ENCODE measurements at places on chromosomes 16 and 17. TPM values are rescaled to one million over a fixed set of nuclear protein-coding genes. Genes with fewer than 3 reads are reported as not detected.

Gene DHRS13
- 30.6 TPM for total RNA-seq

Gene TEX14
- 0.09 TPM for total RNA-seq

Gene CIBAR2
- not detected for total RNA-seq

Gene SPAG9
- total RNA-seq: 48.3 TPM

Gene GLP2R
- not detected for total RNA-seq

Gene B9D1
- 6.7 TPM for total RNA-seq

Gene KRT27
- total RNA-seq: not detected

Gene WSCD1
- 0.62 TPM for total RNA-seq

Gene PSMD7
- total RNA-seq: 164 TPM

Gene MYO1D
- total RNA-seq: 23.4 TPM

Gene CDH15
- not detected for total RNA-seq

Gene HID1
- total RNA-seq: 0.37 TPM

Gene LITAF
- 121 TPM for total RNA-seq

Gene SPATA22
- not detected for total RNA-seq

Gene TBC1D16
- 2.0 TPM for total RNA-seq

Gene KRTAP1-1
- not detected for total RNA-seq

Gene SEPTIN12
- not detected for total RNA-seq

Gene SMPD3
- 0.07 TPM for total RNA-seq

Gene WFIKKN2
- not detected for total RNA-seq

Gene CLEC18A
- total RNA-seq: 0.43 TPM

Gene ATP2C2
- total RNA-seq: not detected

Gene CLDN7
- 0.21 TPM for total RNA-seq

Gene CCDC144A
- total RNA-seq: 2.0 TPM

Gene CENPX
- total RNA-seq: 91.9 TPM

Gene KCNG4
- total RNA-seq: not detected

Gene TPSG1
- not detected for total RNA-seq

Gene IRX5
- total RNA-seq: 0.57 TPM

Gene TRPV3
- 0.92 TPM for total RNA-seq

Gene NLK
- total RNA-seq: 11.3 TPM

Gene NME1
- 360 TPM for total RNA-seq

Gene RHBDL3
- 0.11 TPM for total RNA-seq

Gene XYLT1
- 15.7 TPM for total RNA-seq

Gene ACSF2
- 23.5 TPM for total RNA-seq

Gene C16orf96
- total RNA-seq: not detected

Gene PIGS
- 65.1 TPM for total RNA-seq

Gene HSPB9
- total RNA-seq: not detected

Gene SNAI3
- 2.3 TPM for total RNA-seq

Gene MIEF2
- 7.9 TPM for total RNA-seq

Gene CDRT15L2
- total RNA-seq: not detected

Gene NLRC3
- total RNA-seq: 29.6 TPM

Gene SRL
- total RNA-seq: not detected

Gene ORC6
- total RNA-seq: 56.8 TPM

Gene C1QTNF1
- total RNA-seq: not detected

Gene SULT1A4
- 3.1 TPM for total RNA-seq

Gene ZFHX3
- 1.2 TPM for total RNA-seq

Gene RNU2-1
- 5,483 TPM for total RNA-seq

Gene RFWD3
- total RNA-seq: 101 TPM

Gene SYT17
- 0.34 TPM for total RNA-seq

Gene HNF1B
- total RNA-seq: 5.0 TPM

Gene SLC43A2
- total RNA-seq: 2.4 TPM

All from activated T-helper 2 cell treated with anti-CD3 and anti-CD28 coated beads, Interferon-gamma antibody, Interleukin-2, Interleukin-4, amounts not matched to agents 10 μg/mL and 5 μg/mL and 100 μg/mL, durations not matched to agents 14 hours and 24 hours and 36 hours (primary cell).